ENCODE measurements at places on chromosomes 16 and 17. TPM values are rescaled to one million over a fixed set of nuclear protein-coding genes. Genes with fewer than 3 reads are reported as not detected.

The PRDM7 gene
- not detected for total RNA-seq

The CTRL gene
- total RNA-seq, result 1.1 TPM

The ASGR2 gene
- total RNA-seq, result not detected

The CALCOCO2 gene
- 89.0 TPM for total RNA-seq

The ACAP1 gene
- total RNA-seq, result 0.97 TPM

The WNK4 gene
- not detected for total RNA-seq

The FOXJ1 gene
- total RNA-seq, result not detected

The CES1 gene
- total RNA-seq, result 0.36 TPM

The LIMD2 gene
- total RNA-seq, result 6.8 TPM

All from hair follicle dermal papilla cell (primary cell).